ENCODE measurements at places on chromosomes 4 and X. TPM values are rescaled to one million over a fixed set of nuclear protein-coding genes. Genes with fewer than 3 reads are reported as not detected.

MRFAP1L1 gene
- polyA plus RNA-seq: 100 TPM

CFP gene
- polyA plus RNA-seq: not detected

TNIP3 gene
- 0.73 TPM for polyA plus RNA-seq

PLXNB3 gene
- polyA plus RNA-seq: not detected

PPP1R2C gene
- not detected for polyA plus RNA-seq

APELA gene
- not detected for polyA plus RNA-seq

SATL1 gene
- 1.2 TPM for polyA plus RNA-seq

CLGN gene
- polyA plus RNA-seq: 3.9 TPM

LONRF3 gene
- 0.99 TPM for polyA plus RNA-seq

APBB2 gene
- polyA plus RNA-seq: 18.8 TPM

SH3RF1 gene
- 1.8 TPM for polyA plus RNA-seq

ESX1 gene
- not detected for polyA plus RNA-seq

LUZP4 gene
- not detected for polyA plus RNA-seq

CCNB3 gene
- polyA plus RNA-seq: 1.5 TPM

MAGEA10 gene
- polyA plus RNA-seq: not detected

POF1B gene
- polyA plus RNA-seq: not detected

SLC9B1 gene
- 0.64 TPM for polyA plus RNA-seq

SH2D1A gene
- not detected for polyA plus RNA-seq

MAGEA1 gene
- polyA plus RNA-seq: not detected

C4orf51 gene
- not detected for polyA plus RNA-seq

FOXR2 gene
- polyA plus RNA-seq: not detected

ZAR1 gene
- not detected for polyA plus RNA-seq

SPATA18 gene
- not detected for polyA plus RNA-seq

TCEAL1 gene
- polyA plus RNA-seq: 137 TPM

GPRIN3 gene
- polyA plus RNA-seq: 0.83 TPM

RAB9B gene
- polyA plus RNA-seq: 15.4 TPM

PRDM8 gene
- polyA plus RNA-seq: 0.43 TPM

USP26 gene
- not detected for polyA plus RNA-seq

TEX11 gene
- polyA plus RNA-seq: not detected

DNAAF6 gene
- not detected for polyA plus RNA-seq

GIMD1 gene
- polyA plus RNA-seq: not detected

BCORL1 gene
- 0.24 TPM for polyA plus RNA-seq

SLC6A14 gene
- not detected for polyA plus RNA-seq

TRPC3 gene
- 361 TPM for polyA plus RNA-seq

TMEM255A gene
- 168 TPM for polyA plus RNA-seq

F9 gene
- not detected for polyA plus RNA-seq

ZCCHC13 gene
- polyA plus RNA-seq: not detected

SPANXN3 gene
- not detected for polyA plus RNA-seq

TMEM31 gene
- not detected for polyA plus RNA-seq

EIF1AX gene
- 157 TPM for polyA plus RNA-seq

ABCD1 gene
- 2.8 TPM for polyA plus RNA-seq

TKTL2 gene
- polyA plus RNA-seq: not detected

TSPAN5 gene
- polyA plus RNA-seq: 66.0 TPM

SPANXC gene
- polyA plus RNA-seq: not detected

AREG gene
- 1.8 TPM for polyA plus RNA-seq

STATH gene
- not detected for polyA plus RNA-seq

TCEAL7 gene
- polyA plus RNA-seq: 45.5 TPM

SPCS3 gene
- 52.9 TPM for polyA plus RNA-seq

PTTG2 gene
- not detected for polyA plus RNA-seq

MSX1 gene
- 0.86 TPM for polyA plus RNA-seq

HSPA4L gene
- polyA plus RNA-seq: 136 TPM

NPNT gene
- polyA plus RNA-seq: 0.55 TPM

GAGE12F gene
- polyA plus RNA-seq: not detected

All from Purkinje cell (primary cell).